ENCODE measurements at places on chromosomes 3 and 15.
A peak's percentile ranks its signal among the peaks of the same experiment; 100 is the strongest.

- peak; percentile 72 for DNase-seq
These were observed 72.1 kb downstream of the RFTN1 start for GRCh38 chr3:16441371-16441875.

DNA sequence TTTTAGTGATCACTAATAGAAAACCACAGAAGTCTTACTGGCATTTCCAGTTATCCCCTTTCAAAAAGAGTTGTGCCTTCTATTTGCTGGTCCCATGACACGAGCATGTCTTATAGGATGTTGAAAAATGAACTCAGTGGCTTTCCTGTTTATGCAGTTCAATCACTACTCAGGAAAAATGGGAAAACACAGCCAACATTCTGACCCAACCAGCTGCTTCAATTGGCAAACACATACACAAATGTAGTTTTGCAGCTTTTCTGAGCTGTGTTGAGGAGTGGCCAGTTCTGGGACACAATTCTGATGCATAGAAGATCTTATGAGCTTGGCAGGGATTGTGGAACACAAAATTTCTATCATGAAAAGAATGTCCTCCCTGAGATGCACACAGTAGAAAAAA, 40.3 kb downstream of the FSTL1 start:
- DNase-seq, result no peak

GRCh38 chr15:49644364-49644794, 23.5 kb downstream of the DTWD1 start:
- no peak for DNase-seq

DNA sequence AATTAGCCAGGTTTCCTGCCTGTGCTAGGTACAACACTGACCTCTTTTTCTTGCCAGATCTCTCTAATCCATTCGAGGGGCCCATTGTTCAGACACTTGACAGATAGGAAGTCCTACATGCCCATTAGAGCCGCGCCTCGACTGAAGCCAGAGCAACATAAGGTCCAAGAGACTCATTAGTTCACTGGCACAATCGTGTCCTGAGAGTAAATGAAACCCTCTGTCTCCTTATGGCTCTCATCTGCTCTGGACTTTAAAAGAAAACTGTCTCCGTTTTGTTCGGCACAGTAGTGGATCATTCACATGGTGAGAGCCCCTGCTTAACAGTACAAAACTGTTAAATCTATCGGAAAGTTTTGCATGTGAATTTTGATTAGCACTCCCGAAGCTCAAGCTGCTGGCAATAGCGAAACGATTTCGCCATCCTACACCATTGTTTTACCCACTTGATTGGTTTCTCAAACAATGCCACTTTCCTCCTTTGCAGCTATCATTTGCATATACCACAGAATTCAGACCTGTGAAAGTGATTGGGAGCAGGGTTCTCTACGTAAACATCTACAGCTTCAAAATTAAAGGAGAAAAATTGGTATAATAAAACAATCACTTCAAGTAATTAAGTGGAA, 19.0 kb upstream of the C15orf61 start:
- no peak for DNase-seq

GRCh38 chr15:92624401-92624991, 31.1 kb downstream of the FAM174B start:
- DNase-seq, result no peak

DNA sequence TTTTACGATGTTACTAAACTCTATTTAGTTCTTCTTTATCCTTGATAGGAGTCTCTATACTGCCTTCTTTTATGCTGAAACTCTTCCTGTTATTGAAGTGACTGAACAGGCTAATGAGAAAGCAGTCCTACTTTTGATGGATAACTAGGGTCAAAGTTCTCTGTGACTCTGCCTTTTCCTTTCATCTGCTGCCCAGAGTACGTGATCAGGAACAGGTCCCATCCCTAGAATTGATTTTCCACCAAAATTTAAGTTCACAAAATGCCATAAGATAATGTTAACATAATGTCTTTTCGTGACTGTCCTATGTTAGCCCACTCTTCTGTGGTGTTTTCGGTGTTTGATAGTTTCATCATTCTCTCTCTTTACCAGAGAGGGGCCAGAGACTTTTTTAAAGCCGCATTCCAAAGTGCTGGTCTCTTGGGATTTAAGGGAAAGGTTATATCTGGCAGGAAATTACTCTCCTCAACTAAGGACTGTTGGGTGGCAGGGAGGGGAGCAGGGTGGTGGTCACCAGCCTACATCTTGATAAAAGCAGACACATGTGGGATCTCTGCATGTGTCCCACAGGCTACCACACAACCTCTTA, 50.3 kb upstream of the PLXND1 start:
- no peak for DNase-seq

- no peak for DNase-seq
These were observed 22.2 kb downstream of the BTD start for GRCh38 chr3:15623535-15624440.
